Right kidney (tissue), 9 donors: ENCODE measurements at places on chromosomes 12 and 14.
A peak's percentile ranks its signal among the peaks of the same experiment; 100 is the strongest.

DNA sequence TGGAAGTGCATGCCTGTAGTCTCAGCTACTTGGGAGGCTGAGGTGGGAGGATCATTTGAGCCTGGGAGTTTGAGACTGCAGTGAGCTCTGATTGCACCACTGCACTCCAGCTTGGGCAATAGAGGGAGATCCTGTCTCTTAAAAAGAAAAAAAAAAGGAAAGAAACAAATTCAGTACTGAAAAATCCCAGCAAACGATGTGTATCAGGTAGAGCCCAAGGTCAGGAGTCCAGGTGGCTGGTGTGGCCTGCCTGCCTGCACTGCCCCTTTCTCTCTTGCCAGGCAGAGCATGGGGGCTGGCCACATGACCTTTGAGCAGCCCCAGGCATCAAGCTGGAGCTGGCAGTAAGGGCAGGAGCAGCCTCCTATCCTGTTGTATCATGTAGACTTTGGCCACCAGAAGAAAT is 31.8 kb downstream of the ELK3 start:
- no peak for DNase-seq

- no peak for DNase-seq
Measured at GRCh38 chr14:59238216-59238615, 49.7 kb downstream of the DAAM1 start.

GRCh38 chr12:72836194-72836593 is 564.0 kb downstream of the TRHDE start:
- no peak for DNase-seq

DNA sequence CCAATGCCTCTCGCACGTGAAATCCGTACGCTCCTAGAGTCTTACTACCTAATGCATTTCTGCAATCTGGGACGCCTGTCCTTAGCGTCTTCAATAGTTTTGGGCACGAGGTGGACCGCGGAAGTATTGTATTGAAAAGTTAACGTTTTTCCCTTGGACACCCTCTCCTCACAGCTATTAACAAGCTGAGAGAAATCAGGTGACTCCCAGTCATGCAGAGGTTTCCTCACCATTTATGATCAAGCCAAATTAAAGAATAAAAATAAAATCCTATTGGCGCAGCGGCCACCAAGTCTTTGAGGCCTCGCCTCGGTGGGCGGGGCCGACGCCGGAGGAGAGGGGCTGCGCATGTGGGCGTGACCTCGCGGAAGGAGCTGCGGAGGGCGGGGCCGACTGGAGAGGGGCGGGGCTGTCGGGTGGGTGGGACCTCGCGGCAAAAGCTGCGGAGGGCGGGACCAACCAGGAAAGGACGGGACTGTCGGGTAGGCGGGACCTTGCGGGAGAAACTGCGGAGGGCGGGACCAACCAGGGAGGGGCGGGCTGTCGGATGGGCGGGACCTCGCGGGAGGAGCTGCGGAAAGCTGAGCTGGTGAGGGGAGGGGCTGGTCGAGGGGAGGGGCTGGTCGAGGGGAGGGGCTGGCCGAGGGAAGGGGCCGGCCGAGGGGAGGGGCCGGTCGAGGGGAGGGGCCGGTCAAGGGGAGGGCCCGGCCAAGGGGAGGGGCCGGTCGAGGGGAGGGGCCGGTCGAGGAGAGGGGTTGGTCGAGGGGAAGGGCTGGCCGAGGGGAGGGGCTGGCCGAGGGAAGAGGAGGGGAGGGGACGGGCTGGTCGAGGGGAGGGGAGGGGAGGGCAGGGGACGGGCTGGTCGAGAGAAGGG is 1.1 kb upstream of the PPP2R5C start:
- peak; percentile 74 for DNase-seq

DNA sequence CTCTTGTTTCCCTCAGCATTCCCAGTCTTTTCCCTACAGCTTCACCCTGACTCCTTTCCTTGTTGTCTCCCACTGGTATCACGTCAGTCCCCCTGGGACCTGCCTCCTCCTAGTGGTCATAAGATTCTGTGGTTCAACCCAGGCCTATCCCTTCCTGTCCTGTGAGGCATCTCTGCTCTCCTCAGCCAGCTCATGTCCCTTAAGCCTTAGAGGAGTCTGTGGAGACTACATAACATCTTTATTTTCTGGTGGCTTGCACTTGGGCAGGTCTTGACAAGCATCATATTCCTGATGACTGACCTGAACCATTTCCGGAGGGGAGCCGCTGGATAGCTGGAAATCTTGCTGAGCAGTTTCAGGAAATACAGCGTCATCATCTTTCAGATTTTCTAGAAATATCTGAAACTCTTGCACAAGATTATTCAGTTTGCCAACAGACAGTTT is 688 bp downstream of the C12orf71 start:
- no peak for DNase-seq

- no peak for DNase-seq
Measured at GRCh38 chr12:79655036-79655435, 35.7 kb downstream of the PAWR start.

- no peak for DNase-seq
Measured at GRCh38 chr12:123131291-123131832, 19.5 kb downstream of the PITPNM2 start.

- DNase-seq = no peak
Measured at GRCh38 chr12:3622021-3622821, 130.7 kb downstream of the CRACR2A start.

DNA sequence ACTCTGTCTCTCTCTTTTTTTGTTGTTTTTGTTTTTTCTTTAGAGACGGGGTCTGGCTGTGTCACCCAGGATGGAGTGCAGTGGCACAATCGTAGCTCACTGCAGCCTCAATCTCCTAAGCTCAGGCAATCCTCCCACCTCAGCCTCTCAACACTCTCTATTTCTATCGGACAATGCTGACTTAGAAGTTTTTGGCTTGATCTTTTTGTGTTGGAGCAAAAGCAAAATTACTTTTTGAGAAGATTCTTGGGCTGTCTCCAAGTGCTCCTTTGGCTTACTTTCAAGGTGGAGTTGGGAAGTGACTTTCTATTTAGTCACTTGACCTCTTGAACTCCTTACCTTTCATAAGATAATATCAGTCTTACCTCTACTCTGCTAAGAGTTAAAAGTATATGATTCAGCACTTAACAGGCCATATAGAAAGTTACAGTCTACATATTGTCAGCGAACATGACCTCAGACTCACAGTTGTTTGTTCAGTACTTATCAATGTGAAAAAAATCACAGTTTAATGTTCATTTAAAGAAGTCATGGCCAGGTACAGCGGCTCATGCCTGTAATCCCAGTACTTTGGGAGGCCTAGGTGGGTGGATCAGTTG is 15.4 kb upstream of the MIA2 start:
- no peak for DNase-seq

DNA sequence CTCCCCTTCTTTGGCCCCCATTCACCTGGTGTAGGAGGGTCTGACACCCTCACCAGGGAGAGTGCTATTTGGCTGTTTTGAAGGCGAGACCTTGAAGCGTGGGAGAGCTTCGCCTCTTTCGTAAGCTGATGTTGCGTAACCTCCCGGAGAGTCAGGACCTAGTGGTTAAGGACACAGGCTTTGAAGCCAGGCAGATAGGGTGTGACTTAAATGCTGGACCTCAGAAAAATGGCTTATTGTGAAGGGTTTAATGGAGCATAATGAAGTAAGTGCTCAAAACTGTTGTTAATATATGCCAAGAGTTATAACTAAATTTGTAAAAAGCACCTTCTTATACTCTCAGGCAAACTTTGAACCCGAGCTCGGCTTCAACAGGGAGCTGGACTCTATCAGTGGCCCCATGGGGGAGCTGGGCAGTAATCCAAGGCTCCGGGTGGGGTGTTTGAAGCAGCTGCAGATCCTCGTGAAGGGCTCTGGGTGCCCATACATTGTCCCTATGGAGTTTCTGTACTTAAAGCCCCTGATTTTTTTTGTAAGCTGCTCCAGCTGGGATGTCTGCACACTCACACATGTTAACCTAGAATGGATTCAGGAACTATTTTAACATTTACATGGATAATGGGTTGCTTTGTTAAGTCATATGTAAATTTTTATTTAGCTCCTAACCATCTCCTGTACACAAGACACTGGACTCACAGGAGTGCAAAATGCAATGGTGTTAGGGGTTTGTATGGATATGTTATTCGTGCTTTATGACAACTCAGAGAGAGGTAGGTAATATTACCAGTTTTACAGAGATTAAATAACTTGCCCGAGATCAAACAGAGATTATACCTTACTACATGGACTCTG is 26.0 kb downstream of the PPFIBP1 start:
- DNase-seq = peak; percentile 60

- no peak for DNase-seq
Measured at GRCh38 chr12:124318278-124319020, 23.6 kb downstream of the RFLNA start.

- DNase-seq = no peak
Measured at GRCh38 chr14:92247341-92247740, 75.6 kb upstream of the SLC24A4 start.

- DNase-seq = no peak
Measured at GRCh38 chr12:124236625-124237031, 58.3 kb upstream of the RFLNA start.

- peak; percentile 45 for DNase-seq
Measured at GRCh38 chr14:96090441-96091148, 51.4 kb downstream of the C14orf132 start.

GRCh38 chr14:85533861-85534291 is 3.9 kb downstream of the FLRT2 start:
- DNase-seq = peak; percentile 77

GRCh38 chr12:100953217-100953616 is 158.6 kb downstream of the ANO4 start:
- DNase-seq = no peak

DNA sequence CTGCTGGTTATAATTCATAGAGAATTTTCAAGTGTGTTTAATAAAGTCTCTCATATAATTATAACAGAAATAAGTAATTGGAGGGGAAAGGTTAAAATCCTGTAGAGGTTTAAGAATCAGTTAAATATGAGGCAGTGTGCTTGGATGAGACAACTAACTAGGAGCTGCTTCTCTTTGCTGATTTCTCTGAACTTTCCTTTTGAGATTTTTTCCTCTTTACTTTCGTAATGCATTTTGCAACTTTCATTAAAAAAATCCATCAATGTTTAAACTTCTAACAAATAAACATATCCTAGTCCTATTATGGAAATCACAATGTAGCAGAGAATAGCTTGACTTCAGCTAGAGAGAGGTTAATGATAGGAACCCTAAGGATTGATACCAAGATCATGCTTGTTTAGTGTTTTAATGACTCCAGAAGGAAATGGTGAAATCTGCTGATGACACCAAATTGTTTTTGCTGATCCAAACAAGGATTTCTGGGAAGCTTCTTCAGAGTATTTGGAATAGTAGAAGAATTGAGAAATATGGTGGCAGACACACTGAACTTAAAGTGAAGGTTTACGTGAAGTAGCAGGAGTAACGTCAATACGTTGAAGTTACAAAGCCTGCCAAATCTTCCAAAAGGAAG is 122.6 kb downstream of the RAD51B start:
- no peak for DNase-seq

DNA sequence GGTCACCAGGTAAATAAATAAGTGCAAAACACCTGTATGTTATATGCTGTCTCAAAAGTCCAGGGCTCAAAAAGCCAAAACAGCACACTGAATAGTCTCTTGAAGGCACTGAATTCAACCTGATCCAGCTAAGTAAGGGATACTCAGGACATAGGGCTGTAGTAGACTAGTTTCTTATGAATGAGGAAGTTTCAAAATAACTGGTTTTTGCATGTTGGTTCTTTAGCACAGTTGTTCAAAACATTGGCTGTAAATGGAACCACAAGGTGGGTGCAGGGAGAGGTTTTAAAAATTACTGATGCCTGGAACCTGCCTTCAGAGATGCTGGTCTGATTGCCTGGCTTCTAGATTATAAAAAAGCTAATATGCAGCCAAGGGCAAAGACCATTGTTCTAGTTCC is 34.1 kb downstream of the NDUFA12 start:
- DNase-seq = no peak

- no peak for DNase-seq
Measured at GRCh38 chr14:91315844-91316267, 71.4 kb upstream of the GPR68 start.
